GM12891 (cell line): ENCODE measurements at places on chromosomes 3 and 15.

- no peak for DNase-seq
Measured at GRCh38 chr3:177563792-177564191, 366.5 kb upstream of the TBL1XR1 start.

GRCh38 chr15:52506549-52506948 is 22.1 kb downstream of the MYO5A start:
- no peak for DNase-seq

DNA sequence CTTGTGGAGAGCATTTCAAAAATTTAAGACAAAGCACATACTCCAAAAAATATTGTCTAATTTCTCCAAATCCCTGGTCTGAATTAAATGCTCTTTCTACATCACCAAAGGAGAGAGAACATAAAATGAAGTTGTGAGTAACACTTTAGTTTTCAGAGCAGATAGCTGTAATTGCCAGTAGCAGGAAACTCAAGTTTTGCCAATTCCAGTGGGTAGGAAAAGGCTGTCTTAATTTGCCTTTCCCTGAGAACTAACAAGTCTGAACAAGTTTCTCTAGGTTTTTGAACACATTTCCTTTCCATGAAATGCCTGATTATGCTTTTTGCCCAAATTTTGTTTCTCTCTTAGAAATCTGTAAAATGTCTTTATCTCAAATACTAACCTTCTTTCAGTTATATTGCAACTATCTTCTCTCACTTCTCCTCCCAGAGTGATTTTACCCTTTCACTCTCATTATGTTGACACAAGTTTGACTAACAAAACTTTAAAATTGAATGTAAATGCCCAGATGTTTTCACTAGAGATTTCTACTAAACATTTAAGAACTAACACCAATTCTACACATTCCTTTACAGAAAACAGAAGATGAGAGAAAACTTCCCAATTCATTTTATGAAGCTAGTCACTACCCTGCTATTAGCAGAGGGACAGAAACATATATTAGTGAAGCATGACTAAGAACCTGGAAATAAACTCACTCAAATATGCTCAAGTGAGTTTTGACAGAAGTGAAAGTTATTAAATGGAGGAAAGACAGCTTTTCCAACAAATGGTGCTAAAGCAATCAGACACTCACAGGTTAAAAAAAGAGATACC is 38.4 kb downstream of the RFX7 start:
- no peak for DNase-seq

GRCh38 chr3:194522579-194523046 is 35.8 kb upstream of the ATP13A3 start:
- no peak for DNase-seq

DNA sequence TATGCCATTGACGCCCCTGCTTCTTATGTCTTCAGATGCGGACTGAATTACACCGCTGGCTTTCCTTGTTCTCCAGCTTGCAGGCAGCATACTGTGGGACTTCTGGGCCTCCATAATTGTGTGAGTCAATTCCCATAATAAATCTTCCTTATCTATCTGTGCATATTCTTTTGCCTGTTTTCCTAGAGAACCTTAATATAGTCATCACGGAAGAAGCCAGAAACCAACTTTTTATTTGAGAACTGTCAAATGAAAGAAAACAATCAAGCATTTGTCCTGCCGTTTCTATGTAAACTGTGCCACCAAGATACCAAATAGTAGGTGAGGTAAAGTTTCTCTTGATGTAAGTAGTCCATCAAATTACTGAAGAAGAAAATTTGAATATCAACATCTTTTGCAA is 51.8 kb upstream of the B3GALNT1 start:
- no peak for DNase-seq
